ENCODE measurements at places on chromosomes 5 and 9. TPM values are rescaled to one million over a fixed set of nuclear protein-coding genes. Genes with fewer than 3 reads are reported as not detected.
A peak's percentile ranks its signal among the peaks of the same experiment; 100 is the strongest.

The RNF183 gene
- not detected for polyA plus RNA-seq

The ANKRD18A gene
- 0.81 TPM for polyA plus RNA-seq

- peak; percentile 32 for DNase-seq
Observed at GRCh38 chr5:52922384-52922783, 66.8 kb upstream of the ITGA2 start.

DNA sequence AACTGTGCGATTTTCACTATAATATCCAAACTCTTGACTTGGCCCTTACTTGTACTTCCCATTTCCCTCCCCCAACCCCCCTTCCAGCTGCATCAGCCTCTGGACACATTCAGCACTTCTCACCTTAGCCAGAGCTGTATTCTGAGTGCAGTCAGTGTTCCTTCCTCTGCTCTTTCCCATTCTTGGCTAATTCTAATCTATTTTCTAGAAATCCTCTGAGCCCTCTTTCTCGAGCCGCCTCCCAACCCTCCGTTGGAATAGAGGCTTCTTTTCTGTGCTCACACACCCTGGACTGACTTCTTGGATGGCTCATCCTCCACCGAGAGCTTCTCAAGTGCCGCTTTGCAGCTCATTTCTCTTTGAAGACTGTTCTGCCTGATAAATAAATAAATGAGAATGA lies 188.8 kb downstream of the NTRK2 start:
- DNase-seq: peak; percentile 96

DNA sequence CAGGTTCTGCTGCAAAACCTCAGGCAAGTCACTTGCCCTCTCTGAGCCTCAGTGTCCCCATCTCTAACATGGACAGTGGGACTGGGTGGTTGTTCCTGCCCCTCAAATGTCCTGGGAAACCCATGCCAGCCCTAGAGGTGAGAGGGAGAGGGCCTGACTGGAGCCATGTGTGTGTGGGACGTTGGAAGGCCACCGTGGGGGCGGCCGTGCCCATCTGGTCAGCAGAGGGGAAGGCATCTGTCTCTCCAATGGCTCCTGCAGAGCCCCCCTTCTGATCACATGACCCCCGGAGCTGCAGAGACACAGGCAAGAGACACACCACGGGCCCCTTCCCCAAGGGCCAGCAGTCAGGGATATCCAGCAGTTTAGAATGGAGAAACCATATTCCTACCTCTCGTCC lies 1.7 kb downstream of the DNM1 start:
- DNase-seq: no peak

DNA sequence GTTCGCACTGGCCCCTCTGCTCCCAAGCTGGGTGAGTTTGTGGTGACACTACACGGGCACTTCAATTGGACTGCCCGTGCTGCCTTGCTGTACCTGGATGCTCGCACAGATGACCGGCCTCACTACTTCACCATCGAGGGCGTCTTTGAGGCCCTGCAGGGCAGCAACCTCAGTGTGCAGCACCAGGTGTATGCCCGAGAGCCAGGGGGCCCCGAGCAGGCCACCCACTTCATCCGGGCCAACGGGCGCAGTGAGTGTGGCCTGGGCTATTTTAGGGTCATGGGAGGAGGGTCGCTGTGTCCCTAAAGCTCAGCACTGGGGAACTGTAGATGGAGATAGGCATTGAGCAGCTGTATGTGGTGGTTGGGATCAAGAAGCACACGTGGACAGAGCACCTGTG lies 1.4 kb downstream of the NPR2 start:
- DNase-seq: no peak
